ENCODE measurements at places on chromosomes 3 and 15. TPM values are rescaled to one million over a fixed set of nuclear protein-coding genes. Genes with fewer than 3 reads are reported as not detected.

GRCh38 chr3:141349711-141350110, 18.6 kb upstream of the ZBTB38 start:
- no peak for DNase-seq

DNA sequence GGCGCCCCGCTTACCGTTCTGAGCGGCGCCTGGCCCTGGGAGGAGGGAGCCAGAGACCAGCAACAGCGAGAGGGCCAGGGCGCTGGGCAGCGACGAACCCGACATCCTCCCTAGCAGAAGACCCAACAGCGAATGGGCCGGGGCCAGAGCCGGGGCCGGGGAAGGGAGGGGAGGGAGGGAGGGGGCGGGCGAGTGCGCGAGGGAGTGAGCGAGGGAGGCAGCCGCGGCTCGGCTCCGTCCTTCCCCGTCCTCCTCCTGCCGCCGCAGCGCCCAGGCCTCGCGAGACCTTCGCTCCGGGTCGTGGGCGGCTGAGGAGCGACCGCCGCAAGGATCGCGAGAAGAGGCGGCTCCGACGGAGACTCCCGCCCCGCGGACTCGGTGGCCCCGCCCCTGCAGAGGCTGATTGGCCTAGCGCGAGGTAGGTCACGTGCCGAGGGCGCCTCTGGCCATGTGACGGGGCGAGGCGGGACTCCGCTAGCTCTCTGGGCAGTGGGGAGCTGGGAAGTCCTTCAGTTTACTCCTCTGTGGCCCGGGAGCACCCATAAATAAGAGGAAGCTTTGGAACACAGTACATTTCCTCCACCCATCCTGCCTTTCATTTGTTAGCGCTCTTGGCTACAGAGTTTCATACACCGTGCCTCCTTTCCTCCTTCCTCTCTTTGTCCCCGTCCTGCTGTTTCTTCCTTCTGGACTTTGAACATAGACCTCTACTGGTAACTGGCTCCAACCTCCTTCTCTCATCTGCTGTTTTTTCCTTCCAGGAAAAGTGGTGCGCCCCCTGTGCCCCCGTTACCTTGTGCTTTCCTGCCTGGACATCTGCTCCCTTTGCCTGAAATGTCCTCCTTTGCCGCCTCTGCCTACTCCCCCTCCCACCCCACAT, at the start of gene NPTN:
Gene NPTN (minus strand): TSS at position 279 of the 880 bp plus-strand sequence. CDS start 174 bp downstream, at position 105.
- peak; percentile 96 for DNase-seq

Gene WDR53
- total RNA-seq = 6.6 TPM

DNA sequence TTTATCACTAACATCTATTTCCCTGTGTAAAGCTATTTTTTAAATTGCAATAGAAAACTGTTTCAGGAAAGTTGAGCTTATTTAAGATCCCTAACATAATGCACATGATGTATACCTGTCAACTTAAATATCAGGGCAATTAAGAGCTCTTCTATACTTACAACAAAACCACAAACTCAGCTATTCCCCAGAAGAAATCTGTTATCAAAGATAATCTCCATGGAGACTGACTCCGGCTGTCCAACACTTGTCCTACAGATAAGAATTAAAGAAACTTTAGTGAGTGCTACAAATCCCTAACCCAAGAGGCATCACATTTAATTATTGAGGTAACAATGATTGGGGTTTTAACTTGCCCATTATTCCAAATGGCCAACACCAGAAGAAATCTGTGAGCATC, 3.4 kb downstream of the SELENOK start:
- no peak for DNase-seq

GRCh38 chr3:60448696-60449095, 802.6 kb downstream of the FHIT start:
- DNase-seq = no peak

GRCh38 chr15:84835661-84836337, 18.6 kb downstream of the ALPK3 start:
- no peak for DNase-seq

- DNase-seq = no peak
Observed at GRCh38 chr3:6182476-6182875, 678.4 kb upstream of the GRM7 start.

Gene LMLN
- 5.7 TPM for total RNA-seq

Gene MYO5A
- total RNA-seq = 103 TPM

DNA sequence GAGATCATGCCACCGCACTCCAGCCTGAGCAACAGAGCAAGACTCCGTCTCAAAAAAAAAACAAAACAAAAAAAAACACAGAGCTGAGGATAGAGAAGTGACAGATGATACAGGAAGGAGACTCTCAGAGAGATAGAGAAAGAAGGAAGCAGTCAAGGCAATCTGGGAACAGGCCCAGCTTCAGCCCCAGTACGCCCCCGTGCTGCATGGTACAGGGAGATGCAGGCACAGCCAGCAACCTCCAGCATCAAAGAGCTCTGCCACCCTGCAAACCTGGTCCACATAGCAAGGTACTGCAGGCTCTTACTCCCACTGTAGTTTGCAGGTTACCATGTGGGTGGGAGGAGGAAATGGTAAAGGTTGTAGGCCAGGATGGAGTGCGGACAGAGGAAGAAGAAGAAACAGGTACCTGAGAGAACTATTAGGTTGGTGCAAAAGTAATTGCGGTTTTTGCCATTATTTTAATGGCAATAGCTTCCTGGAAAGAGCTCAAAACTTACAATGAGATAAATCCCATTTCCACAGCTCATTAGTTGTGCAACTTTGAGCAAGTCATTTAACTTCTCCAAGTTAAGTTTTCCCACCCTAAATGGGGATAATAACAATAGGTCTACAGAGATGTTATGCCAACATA, 253.0 kb downstream of the ARRDC4 start:
- no peak for DNase-seq

GRCh38 chr3:183515968-183516851, 39.3 kb downstream of the KLHL6 start:
- DNase-seq = peak; percentile 88

Gene TEX9
- total RNA-seq = 11.6 TPM

Gene MINAR1
- total RNA-seq = 2.4 TPM

Gene ADAMTS9
- total RNA-seq = 0.11 TPM

Gene C15orf62
- not detected for total RNA-seq

GRCh38 chr3:109995377-109995776, 658.0 kb upstream of the DPPA4 start:
- DNase-seq = no peak

Gene C2CD4A
- not detected for total RNA-seq

DNA sequence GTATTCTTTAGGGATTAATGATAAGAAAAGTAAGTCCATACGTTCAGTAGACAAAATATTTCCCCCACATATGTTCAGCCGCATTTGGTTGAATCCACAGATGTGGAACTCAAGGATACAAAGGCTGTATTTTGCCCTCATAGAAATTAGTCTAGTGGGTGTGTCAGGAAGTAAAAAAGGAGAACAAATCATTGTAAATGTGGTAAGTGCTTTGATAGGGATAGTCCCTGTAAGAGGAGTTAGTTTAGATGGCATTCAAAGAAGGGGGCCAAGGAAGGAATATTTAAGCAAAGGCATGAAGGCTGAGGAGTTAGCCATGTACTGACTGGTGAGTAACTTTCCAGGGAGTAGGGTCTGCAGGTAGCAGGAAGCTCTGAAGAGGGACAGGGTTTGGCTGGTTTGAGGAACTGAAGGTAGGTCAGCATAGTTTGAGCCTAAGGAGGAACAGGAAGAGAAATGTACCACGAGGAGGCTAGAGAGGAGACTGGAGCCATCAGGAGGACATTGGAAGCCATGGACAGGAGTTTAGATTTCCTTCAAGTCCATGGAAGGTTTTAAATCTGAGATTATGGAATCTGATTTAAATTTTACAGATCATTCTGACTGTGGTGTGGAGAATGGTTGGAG, 98.8 kb downstream of the MME start:
- no peak for DNase-seq

- DNase-seq = no peak
Observed at GRCh38 chr3:159948429-159949144, 40.0 kb upstream of the IL12A start.

GRCh38 chr3:97720417-97720816, 44.1 kb upstream of the ARL6 start:
- peak; percentile 28 for DNase-seq

DNA sequence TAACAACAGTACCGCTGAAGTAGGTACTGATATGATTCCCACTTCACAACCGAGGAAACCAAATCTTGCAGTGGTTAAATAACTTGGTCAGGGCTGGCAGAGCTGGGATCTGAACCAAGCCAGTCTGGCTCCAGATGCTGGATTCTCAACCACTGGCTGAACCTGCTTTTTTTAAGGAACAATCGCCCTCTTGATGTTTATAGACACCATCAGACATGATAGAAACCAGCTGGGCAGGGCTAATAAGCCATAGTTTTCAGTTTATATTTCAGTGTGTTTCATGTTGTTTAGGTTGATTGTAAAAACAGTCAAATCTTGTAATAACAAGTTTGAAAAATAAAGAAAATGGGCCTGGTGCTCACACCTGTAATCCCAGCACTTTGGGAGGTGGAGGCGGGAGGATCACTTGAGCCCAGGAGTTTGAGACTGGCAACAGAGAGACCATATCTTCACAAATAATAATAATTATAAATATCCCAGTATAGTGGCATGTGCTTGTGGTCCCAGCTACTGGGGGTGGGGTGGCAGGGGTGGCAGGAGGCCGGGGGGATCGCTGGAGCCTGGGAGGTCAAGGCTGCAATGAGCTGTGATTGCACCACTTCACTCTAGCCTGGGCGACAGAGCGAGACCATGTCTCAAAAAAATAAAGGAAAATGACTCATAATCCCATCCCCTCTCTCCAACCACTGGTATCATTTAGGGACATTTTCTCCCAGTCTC, 36.7 kb downstream of the XYLB start:
- DNase-seq = no peak

DNA sequence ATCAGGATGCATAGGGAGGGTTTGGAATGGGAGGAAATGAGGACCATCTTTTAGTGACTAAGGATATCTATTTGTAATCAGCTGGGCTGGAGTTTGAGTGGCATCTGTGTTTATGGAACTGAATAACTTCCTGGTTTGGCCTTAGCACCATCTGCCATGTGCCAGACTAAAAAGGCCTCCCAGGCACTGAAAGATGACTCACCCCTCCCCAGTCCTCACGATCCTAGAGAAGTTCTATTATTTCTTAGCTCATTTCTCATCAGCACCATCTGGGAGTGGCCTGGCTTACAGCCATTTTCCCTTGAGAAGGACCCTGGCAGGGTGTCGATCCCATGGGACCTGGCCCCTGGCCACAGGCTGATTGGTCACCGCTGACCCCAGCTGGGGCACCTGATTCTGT, 23.9 kb upstream of the CTXND1 start:
- DNase-seq = peak; percentile 22

DNA sequence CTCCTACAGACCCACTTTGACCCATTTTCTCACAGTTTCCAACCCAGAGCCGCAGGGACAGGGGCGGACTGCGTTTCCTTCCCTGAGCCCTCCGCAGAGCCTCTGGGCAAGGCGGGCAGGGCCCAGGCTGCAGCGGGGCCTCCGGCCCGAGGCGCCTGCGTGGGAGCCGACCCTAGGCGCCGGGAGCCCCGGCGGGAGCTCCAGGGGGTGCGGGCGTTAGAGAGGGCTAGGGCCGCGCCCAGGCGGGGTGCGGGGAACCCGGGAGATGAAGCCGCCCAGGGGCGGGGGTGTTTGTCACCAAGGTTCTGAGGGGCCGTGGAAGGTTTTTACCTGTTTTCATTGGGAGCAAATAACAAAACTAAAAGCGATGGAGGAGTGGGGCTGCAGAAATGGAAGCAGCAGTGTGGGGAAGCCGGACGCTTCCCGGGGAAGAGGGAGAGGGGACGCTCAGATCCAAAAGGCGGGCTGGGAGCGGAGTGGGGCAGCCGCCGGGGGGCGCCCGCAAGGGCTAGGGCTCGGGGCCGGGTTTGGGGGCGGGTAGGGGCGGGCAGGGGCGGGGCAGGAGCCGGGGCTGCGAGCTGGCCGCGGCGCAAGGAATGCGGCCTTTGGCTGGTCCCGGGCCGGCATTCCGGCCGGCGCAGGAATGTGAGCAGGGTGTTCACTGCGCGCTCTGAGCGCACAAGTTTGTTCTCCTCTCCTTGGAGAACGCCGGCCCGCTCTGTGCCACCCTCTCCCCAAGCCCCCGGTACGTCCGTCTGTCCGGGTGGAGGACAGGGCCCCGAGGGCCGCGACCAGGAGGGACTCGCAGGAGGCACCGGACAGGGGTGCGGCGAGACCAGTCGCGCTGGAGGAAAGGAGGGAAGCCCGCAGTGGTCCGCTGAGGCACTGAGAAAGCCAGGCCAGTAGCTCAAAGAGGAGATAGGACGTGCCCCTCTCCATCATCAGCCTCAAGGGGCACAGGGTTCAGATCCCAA, 61.1 kb downstream of the AMOTL2 start:
- DNase-seq = no peak

Gene MUC20
- total RNA-seq = not detected

DNA sequence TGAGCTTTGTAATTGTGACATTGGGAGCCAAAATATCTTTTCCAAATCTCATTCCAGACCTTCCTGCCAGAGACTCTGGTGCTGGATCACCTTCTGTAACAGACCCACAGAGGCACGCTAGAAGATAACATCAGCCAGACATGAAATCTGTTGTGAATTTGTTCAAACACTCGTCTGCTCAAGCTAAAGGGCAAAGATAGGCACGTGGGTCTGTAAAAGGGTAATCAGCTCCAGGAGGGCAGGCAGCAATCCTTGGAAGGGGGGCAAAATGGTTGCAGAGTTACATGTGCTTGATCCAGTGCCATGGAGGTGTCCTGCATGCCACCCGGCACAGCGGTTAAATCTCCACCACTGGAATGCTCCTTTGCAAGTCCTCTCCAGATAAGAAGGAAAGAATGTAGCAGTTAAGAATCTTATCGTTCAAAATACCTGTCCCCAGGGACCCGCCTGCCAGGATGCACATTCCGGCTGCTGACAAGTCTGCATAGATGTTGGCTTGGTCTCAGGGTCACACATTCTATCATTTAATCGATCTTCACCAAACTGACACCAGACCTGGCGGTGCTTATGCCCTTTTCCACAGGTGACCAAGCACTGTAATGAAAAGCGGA, 74.8 kb downstream of the ADAMTS9 start:
- DNase-seq = no peak

DNA sequence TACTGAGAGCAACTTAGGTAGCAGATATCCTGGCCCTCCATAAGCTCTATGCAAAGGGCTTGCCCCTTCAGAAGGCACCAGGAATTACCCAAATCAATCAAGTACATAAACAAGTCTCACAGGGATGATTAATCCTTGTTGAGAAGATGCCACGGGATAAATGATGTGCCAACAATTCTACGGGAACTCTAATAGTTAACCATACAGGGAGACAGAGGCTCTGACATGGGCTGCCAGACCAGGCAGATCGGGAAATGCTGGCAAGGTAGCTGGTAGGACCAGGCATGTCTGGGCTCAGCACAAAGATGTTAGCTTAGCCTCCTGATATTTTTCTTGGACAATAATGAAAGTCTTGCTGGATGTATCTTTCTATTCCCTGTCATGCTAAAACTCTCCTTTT, 249.3 kb upstream of the THBS1 start:
- no peak for DNase-seq

GRCh38 chr3:177689869-177690268, 492.6 kb upstream of the TBL1XR1 start:
- no peak for DNase-seq

- DNase-seq = peak; percentile 86
Observed at GRCh38 chr3:4656059-4656458, 162.9 kb downstream of the ITPR1 start.

GRCh38 chr3:23932571-23932970, 12.5 kb upstream of the NR1D2 start:
- DNase-seq = no peak

Gene ZKSCAN7
- 2.1 TPM for total RNA-seq

Gene GRAMD1C
- total RNA-seq = 4.1 TPM

GRCh38 chr3:155420406-155420805, 126.9 kb upstream of the STRIT1 start:
- no peak for DNase-seq

All from SK-MEL-5 (cell line).